ENCODE measurements at places on chromosomes 6 and 20.

DNA sequence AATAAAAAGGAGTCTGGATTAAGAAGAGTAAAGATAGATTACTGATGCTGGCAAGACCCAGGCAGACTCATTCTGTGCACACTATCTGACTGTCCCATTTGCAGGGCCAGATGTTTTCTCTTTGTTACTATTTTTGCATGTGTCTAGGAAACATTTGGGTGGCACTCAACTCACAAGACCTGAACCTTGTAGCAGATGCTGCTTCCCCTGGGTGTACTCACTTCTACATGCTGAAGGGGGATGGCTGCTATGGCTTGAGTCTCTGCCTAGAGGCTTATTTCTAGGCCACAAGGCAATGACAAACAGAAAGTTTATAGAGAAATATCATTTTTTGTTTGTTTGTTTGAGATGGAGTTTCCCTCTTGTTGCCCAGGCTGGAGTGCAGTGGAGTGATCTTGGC, 351.4 kb downstream of the FOXA2 start:
- no peak for DNase-seq

GRCh38 chr20:45958593-45958992, 13.4 kb downstream of the ZNF335 start:
- no peak for DNase-seq

GRCh38 chr6:74369556-74369993, 673.6 kb downstream of the CD109 start:
- no peak for DNase-seq

GRCh38 chr6:37862992-37863391, 43.5 kb downstream of the ZFAND3 start:
- no peak for DNase-seq

DNA sequence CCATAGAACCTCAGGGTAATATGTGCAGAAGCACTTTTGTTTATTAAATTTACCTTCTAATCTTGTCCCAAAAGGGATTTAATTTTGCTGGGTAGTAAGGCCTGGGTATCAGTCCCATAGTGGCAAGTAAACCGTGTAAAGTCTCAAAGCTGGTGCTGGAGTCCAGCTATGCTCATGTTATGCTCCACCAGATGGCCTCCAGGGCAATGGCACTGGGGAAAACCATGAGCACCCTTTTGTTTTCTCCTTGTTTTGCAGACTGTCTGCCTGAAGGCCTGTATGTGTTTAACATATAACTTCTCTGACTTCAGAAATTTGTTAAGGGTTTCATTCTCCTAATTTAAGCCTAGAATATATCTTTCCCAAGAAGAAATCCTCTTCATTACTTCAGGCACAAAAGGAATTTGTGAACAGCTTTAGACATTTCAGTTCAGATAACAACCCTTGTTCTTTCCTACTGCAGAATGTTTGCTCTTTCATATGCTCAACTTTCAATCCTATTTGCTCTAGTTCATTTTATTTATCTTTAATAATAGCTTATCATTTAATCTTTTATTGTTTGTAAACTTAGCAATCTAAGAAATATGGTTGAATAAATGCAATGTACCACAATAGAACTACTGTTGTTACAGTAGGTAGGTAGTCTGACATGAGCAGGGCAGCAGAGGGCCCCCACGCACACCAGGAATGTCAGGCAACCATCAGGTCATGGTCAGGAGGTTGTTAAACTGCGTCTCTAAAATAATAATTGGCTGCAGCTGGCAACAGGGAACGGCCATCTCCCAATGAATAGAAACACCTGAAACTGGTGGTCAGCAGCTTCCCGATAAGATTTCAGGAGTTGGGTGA, 162.8 kb downstream of the TENT5A start:
- DNase-seq: no peak

DNA sequence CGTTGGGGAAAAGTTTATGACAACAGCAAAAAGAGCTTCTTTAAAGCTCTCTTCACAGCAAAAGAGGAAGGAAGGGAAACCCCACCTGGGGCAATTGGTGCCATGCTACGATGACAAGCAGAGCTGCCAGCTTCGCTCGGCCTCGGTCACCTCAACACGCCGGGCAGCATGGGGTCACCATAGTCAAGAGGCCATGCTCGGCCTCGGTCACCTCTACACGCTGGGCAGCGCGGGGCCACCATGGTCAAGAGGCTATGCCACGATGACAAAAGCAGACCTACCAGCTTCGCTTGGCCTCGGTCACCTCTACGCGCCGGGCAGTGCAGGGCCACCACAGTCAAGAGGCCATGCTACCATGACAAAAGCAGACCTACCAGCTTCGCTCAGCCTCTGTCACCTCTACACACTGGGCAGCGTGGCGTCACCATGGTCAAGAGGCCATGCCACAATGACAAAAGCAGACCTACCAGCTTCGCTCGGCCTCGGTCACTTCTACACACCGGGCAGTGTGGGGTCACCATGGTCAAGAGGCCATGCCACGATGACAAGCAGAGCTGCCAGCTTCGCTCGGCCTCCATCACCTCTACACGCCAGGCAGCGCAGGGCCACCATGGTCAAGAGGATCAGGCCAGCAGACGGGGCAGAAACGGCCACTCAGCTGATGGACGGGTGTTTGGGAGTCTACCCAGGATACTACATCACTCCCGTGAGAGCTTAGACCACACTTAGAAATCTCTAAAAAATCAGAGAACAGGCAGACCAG, 12.1 kb downstream of the APMAP start:
- no peak for DNase-seq

DNA sequence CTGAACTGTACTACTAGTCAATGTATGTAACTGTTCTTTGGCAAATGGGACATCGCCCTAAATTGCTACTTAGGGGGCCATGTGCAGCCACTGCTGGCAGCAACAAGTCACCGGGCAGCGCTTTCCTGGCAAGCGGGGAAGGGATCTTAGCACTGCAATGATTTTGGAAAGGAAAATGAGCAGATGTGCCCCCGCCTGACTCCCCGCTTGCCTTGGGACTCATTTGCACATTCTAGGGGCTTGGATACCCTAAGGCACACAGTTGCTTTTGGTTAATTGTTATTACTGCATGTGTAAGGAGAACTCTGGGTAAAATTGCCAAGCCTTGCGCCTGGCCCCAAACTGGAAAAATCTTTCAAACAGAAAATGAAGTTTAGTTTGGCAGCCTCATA, 32.2 kb downstream of the CD83 start:
- no peak for DNase-seq

DNA sequence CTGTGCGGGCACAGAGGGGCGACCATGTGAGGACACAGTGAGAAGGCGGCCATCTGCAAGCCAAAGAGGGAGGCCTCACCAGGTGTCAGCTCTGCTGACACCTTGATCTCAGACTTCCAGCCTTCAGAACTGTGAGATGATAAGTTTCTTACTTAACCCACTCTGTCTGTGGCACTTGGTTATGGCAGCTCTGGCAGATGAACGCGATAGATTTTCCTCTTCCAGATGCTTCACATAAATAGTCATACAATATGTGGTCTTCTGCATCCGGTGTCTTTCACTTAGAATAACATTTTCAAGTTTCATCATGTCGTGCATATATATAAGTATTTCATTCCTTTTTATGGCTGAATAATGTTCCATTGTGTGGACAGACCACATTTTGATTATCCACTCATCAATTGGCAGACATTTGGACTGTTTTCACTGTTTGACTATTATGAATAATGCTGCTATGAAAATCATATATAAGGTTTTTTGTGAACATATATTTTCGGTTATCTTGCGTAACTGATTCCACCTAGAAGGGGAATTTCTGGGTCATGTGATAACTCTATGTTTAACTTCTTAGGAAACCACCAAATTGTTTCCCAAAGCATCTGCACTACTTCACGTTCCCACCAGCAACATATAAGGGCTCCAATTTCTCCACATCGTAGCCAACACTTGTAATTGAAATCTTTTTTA, 30.2 kb downstream of the PRR18 start:
- no peak for DNase-seq

DNA sequence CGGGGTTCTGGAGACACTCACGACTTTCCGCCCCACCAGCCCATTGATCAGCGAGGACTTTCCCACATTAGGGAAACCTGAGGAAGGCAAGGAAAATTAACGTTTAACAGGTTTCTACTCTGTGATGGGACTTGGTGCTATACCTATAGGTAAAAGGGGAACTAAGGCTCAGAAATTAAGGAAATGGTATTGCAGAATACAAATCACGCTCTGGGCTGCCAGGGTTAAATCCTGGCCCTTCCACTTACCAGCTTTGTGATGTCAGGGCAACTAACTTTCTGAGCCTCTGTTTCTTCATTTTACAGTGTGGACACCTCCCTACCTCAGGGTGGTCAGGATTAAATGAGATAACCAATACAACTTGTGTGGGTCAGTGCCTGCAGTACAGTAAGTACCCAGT, 8.8 kb downstream of the GNL1 start:
- no peak for DNase-seq

DNA sequence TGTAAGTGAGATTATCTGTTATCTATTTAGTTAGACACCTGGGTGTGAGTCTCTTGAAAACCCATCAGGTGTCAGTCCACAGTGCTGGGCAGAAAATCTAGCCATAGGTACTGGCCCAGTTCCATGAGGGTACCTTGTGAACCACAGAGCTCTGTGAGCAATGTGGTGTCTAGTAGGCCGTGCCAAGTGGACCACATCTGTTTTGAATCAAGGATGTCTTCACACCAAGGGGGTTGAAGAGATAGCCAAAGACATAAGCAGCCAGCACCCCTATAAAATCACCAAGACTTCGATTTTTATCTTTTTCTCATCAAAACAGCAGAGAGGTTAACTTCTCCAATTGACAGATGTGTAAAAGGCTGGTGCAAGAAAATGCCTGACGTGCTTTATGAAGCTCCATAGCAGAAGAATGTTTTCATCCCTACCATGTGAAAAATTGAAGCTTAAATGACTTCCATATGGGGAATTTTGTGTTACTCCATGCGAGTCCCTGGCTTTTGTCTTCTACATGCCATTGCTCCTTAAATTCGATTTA, 368.7 kb downstream of the HAO1 start:
- no peak for DNase-seq

DNA sequence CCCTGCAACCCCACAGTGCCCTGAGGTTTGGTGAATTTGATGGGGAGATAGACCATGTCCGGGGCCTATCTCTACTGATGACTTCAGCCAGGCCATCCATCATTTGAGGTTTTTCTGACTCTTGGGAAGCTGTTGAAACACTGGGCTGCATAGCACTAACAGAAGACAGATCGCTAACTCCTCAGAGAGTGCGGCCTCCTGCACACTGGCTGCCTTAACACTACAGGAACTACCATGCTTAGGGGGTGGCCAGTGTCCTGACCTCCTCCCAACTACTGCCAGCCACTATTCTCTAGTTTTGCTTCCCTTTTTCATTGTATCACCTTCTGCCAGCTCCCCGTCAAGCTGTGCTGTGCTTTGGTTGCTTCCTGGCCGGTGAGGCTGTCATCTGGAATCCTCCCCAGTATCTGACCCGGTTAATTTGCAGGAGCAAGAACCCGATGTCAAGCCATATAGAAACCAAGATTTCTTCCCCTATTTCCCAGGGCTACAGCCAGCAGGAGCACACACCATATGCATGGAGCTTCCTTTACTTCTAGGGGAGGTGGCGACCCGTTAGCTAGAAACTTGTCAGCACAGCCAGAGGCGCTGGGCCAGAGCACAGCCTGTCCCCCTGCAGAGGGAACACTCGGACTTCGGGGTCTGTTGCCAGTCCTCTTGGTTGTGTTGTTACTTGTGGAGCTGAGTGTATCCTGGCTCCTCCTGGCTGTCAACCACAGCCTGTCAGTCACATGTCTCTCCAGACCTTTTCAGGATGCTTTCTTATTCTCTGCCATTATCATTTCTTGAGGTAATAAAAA, 57.3 kb upstream of the TRAF3IP2 start:
- no peak for DNase-seq

DNA sequence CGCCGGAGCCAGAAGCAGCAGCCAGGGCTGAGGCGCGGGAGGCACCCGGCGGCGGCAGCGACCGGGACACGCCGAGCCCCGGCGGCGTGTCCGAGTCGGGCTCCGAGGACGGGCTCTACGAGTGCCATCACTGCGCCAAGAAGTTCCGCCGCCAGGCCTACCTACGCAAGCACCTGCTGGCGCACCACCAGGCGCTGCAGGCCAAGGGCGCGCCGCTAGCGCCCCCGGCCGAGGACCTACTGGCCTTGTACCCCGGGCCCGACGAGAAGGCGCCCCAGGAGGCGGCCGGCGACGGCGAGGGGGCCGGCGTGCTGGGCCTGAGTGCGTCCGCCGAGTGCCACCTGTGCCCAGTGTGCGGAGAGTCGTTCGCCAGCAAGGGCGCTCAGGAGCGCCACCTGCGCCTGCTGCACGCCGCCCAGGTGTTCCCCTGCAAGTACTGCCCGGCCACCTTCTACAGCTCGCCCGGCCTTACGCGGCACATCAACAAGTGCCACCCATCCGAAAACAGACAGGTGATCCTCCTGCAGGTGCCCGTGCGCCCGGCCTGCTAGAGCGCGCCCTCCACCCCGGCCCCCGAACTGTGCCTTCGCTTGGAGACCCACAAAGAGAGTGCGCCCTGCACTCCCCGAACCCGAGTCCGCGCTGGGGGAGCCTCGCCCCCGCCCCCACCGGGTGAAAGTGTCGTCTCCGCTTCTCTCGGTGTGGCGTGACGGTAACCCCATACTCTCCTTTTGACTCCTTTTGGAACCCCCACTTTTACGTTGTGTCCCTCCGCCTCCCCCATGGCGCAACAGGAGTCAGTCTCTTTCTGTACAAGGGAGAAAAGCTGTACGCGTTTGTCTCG, 1.6 kb downstream of the INSM1 start:
- DNase-seq: peak; percentile 70

DNA sequence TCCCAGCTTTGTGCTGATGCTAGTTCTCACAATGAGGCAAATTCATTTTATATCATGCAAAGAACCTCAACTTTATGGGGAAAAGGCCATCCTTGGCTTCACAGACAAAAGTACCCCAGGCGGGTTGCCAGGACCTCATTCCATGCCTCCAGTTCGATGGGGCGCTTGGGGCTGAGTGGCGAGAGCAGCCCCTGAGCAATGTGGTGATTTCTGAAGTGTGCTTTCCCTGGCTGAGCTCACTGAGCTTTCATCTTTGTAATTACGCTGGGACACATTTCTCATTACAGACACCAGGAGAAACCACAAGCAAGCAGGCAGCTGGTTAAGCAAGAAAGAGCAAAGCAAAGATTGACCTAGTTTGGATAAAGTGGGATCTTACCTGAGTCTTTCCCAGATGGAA, 301.5 kb upstream of the CDH4 start:
- DNase-seq: no peak

DNA sequence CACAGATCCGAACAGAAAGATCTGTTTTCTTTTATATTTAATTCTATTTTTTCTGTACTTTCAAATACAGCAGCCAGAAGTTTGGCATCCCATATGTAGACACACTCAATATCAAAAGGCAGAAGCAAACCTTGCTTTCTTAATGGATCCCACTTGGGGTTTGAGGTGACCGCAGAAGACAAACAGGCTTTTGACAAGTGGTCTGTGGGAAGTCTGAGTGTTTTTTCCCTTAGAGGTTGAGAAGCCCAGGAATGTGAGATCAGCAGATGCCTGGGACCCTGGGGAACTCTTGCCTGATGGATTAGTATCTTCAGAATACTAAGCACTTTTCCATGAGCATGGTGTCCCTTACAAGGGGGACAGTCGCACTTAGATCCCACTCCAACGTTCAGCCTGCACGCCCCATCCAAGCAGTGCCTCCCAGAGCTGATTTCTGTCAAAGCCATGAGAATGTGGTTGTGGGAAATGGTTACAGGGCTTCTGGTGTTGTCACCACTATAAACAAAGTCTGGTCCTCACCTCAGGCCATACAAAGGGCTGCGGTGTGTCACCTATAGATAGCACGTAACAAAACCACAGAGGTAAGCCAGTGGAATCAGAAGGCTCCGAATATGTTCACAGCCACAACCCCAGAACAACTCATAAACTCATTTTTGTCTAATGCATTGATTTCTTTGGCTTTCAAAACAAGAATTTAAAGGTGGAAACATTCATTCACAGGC, 12.7 kb downstream of the IL17F start:
- no peak for DNase-seq

- no peak for DNase-seq
These were observed 37.4 kb downstream of the PLAGL1 start for GRCh38 chr6:143970456-143971218.
